ENCODE measurements at places on chromosomes 4 and X.

DNA sequence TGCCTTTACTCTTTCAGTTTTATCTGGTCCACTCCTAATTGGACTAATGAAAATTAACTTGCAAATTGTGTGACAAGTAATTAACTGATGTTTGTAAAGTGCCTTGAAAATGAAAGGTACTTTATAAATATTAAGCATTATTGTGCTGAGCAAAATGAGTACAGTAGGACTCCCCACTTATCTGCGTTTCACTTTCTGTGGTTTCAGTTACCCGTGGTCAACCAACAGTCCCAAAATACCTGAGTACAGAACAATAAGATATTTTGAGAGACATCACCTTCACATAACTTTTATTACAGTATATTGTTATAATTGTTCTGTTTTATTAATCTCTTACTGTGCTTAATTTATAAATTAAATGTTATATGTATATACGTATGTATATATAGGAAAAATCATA, 27.4 kb upstream of the JADE3 start:
- DNase-seq, result no peak

DNA sequence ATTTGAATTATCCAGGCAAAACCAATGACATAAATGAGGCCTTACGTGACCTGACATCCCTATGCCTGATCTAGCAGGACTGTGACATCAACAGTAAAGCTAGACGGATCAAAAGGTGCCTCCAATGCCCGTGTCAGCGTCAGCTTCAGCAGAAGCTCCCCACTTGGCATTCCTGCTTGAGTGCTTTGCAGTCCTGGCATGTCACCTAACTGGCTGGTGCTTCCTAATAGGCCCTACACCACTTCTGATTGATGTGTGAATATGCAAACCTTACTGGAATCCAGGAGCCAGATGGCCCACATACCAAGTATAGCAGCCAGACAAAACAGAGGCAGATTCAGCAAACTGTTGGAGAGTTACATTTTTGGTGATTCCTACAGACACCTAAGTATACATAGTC, 224.2 kb downstream of the DMD start:
- DNase-seq, result no peak

DNA sequence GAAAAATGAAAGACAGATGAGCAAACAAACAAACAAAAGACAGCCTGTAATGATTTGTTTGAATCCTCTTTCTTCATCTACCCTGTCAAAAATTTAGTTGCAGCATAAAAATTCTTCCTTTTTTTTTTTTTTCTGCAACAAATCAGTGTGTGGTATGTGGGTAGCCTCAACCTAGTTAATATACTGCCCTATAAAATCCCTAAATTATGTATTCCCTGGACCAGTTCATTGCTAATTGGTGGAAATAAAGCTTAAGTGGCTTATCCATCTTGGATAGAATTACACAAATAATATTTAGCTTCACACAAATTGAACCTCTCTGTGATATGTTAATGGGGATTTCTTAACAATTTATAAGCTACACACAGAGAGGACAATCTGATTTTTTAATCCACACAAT, 208.4 kb downstream of the NDST4 start:
- DNase-seq, result no peak

DNA sequence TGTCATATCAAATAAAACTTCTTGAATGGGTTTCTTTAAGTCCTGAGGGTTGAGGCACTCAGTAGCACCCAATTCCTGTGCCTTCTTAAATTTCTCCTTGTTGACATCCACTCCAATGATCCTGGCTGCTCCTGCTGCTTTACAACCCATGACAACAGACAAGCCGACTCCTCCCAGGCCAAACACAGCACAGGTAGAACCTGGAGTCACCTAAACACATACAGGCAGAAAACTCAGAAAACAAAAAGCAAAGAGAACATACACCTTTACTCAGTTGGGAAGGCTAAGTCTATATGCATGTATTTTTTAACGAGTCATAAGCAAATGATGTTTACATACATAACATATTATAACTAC, 10.3 kb downstream of the ADH6 start:
- DNase-seq, result no peak

GRCh38 chr4:125382995-125383394, 68.2 kb downstream of the FAT4 start:
- no peak for DNase-seq

All from hematopoietic multipotent progenitor cell treated with erythropoietin and hydrocortisone succinate and interleukin-3 and kit ligand, for 4 days (in vitro differentiated cells).